ENCODE measurements at places on chromosomes 7 and 10.

DNA sequence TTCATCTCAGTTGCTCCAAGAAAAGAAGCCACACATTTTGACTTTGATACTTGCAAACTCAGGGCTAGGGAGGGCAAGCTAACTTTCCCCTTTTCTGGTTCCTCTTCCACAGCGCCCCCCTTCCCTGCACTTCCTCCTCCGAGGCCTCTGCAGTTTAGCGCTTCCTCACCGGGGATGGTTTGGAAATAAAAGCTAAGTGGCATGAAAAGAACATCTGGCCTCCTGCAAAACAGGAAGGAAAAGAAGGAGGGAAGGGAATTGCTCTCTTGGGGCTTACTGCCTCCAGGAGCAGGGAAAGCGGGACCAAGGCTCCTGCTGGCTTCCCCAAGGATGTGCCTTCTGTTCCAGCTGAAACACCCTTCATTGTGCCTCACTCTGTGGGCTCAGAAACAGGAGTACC is 42.3 kb downstream of the PRKCQ start:
- no peak for DNase-seq

- no peak for DNase-seq
These were observed 88.0 kb downstream of the CELF2 start for GRCh38 chr10:11105676-11106004.

DNA sequence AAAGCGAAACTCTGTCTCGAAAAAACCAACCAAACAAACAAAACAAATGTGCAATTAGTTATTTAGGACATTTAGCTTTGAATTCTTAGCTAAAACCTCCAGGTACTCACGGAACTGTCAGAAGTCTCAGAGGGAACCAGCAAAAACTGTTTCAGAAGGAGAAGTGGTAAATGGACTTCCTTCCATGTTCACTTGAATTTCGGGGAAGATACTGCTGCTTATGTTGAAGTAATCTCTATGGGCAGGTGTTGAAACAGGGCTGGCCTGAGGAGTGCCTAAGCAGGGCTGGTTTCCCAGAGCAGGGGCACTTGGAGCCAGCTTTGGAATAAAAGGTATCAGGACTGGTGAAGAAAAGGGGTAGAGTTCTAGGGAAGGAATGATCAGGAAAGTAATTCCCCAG is 2.4 kb upstream of the EXOC6 start:
- no peak for DNase-seq

- no peak for DNase-seq
These were observed 5.1 kb downstream of the SGMS1 start for GRCh38 chr10:50618624-50619023.

GRCh38 chr7:120441850-120442249 is 168.9 kb downstream of the KCND2 start:
- no peak for DNase-seq

GRCh38 chr7:150648353-150649079 is 16.3 kb upstream of the GIMAP6 start:
- DNase-seq = no peak

DNA sequence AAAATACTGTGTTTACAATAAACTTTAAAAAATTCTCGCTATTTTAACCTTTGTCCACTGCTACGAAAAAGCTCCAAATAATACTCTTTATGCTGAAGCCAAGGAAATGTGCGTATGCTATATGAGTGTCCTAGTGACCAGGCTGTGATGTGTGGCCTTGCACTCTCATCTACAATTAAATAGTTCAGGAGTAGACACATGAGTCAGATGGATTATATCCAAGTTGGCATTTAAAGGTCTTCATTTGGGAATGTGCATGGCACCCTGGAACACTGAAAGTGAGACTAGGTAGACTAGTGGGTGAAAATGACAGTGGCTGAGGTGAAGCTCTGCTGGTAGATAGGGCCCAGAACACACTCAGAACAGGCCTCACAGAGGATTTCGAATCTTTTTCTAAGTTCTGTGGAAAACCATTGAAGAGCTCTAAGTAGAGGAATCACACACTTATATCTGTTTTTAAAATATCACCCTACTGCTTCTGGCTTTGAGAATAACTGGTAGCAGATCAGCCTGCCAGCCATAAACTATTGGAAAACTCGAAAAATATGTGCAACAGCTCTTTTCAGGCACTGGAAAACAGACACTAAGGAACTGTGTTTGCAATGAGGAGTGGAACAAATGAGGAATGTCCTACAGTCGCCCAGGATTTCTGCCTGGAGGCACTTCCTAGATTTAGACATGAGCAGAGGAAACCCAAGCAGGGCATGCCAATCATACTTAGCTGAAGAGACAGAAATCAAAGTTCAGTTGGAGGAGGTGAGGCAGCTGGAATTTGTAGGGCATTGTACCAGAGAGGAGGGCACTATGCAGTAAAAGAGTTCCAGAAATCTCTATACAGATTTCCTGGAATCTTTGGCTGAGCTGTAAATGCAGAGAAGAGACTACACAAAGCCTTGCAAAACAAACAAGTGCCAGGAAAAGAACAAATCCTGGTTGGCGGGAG is 603.8 kb upstream of the LRRTM3 start:
- no peak for DNase-seq

- no peak for DNase-seq
These were observed 5.3 kb upstream of the DEPP1 start for GRCh38 chr10:44983895-44984278.

GRCh38 chr10:116070743-116071320 is 202.2 kb downstream of the GFRA1 start:
- no peak for DNase-seq

- no peak for DNase-seq
These were observed 239.1 kb upstream of the KAT6B start for GRCh38 chr10:74587109-74587854.

GRCh38 chr7:107799647-107800264 is 3.3 kb downstream of the SLC26A3 start:
- no peak for DNase-seq

DNA sequence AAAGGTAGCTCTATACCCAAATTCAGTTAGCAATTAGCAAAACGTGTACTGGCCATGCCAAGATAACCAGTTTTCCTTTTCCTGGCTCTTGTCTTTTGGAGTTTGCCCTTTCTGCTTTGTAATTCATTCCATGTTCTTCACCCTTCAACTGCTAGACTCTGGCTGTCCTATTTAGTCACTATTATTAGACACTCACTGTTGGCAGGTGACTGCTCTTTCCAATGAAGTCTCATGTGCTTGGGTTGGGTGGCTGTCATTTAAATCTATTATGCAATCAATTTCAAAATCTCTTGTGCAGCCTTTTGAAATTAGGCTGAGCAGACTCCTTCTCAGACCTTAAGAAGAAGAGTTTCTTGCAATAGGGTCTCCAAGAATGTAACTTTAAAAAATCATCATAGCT is 266.5 kb downstream of the GPR158 start:
- no peak for DNase-seq

DNA sequence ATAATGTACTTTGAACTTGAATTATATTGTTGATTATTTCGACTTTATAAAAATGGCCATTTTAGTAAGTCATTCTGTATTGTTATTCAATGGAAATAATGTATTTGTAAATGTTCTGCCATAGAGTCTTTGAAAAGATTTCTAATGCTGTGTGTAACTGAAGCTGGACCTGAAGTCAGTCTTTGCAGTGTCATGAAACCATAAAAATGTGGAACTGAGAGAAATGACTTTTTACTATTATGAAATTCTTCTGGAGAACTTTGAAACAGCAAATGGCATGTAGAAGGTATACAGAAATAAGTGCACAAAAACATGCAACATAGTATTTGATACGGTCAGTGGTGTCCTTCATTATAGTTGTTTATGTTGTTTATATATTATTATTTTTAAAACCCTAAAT is 59.7 kb upstream of the ADRA2A start:
- DNase-seq = no peak

- DNase-seq = no peak
These were observed 625.1 kb upstream of the ANKRD30A start for GRCh38 chr10:36500266-36500665.

GRCh38 chr10:2611603-2612002 is 455.7 kb upstream of the PFKP start:
- DNase-seq = no peak

GRCh38 chr7:7761974-7762779 is 43.8 kb upstream of the RPA3 start:
- no peak for DNase-seq

Measured in stimulated activated CD8-positive, alpha-beta memory T cell treated with anti-CD3 and anti-CD28 coated beads, Interleukin-15, amount 100 ng/mL, for 48 hours (primary cell).